ENCODE measurements at places on chromosomes 11 and 22. TPM values are rescaled to one million over a fixed set of nuclear protein-coding genes. Genes with fewer than 3 reads are reported as not detected.

The IGLL5 gene
- total RNA-seq: not detected

The C11orf91 gene
- total RNA-seq: not detected

The DDX10 gene
- total RNA-seq: 16.0 TPM

The SLC22A8 gene
- 2.2 TPM for total RNA-seq

The SHISA8 gene
- not detected for total RNA-seq
